ENCODE measurements at places on chromosomes 2 and 18. TPM values are rescaled to one million over a fixed set of nuclear protein-coding genes. Genes with fewer than 3 reads are reported as not detected.

SERPINB13 gene
- total RNA-seq = not detected

UGT1A6 gene
- not detected for total RNA-seq

MYL12A gene
- total RNA-seq = 1,280 TPM

EVA1A gene
- 43.5 TPM for total RNA-seq

STAT4 gene
- total RNA-seq = 0.40 TPM

DPP10 gene
- total RNA-seq = not detected

GPR45 gene
- not detected for total RNA-seq

MAP3K19 gene
- total RNA-seq = not detected

DCDC2C gene
- total RNA-seq = not detected

PTPN4 gene
- 22.7 TPM for total RNA-seq

PCARE gene
- not detected for total RNA-seq

TTR gene
- total RNA-seq = not detected

RNU2-63P gene
- total RNA-seq = 70.8 TPM

PLCD4 gene
- total RNA-seq = 0.40 TPM

SELENOI gene
- total RNA-seq = 9.3 TPM

EHBP1 gene
- 17.9 TPM for total RNA-seq

PIEZO2 gene
- total RNA-seq = 256 TPM
